ENCODE measurements at places on chromosomes 2 and 18.
A peak's percentile ranks its signal among the peaks of the same experiment; 100 is the strongest.

DNA sequence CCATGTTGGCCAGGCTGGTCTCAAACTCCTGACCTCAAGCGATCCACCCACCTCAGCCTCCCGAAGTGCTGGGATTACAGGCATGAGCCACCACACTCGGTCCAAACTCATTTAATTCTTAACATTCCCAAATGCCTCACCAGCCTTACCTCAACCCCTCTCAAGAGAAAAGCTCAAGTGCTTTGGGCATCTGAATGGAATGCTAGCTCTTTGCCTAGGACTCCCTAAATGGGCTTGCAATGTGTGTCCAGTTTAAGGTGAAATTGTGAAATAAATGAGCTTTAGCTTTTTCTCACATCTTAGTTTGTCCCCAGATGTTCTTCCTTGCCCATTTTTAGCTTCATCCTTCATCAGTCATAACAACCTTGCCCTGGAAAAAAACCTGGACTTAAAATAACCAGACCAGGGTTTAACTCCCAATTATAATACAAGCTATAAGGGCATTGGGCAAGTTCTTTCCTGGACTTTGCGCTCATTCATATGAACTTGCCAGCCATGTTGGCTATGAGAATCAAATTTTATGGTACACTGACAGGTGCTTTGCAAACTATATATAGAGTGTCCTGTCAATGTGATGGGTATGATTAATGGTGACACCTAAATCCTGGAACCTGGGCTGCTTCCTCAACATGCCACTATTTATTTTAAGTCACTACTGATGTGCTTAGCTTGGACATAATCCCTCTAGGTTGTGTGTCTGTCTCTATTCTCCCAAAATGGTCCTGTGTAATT is 95.1 kb upstream of the SERPINE2 start:
- no peak for DNase-seq

DNA sequence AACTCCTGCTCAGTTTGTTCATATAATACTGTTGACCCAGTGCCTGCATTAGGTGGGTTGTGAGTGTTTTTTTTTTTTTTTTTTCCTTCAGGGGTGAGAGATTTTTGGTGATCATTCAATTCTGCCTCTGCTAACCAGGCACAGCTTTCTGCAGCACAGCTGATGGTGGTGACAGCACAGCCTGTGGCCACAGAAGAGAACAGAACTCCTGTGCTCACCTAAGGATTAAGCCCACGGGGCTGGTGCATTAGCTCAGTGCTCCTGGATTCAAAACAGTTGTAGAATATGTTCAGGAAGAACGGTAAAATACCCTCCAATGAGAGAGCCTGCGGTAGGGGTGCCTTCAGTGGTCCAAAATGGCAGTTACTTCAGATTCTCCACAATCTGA is 42.0 kb downstream of the PKP4 start:
- no peak for DNase-seq

- no peak for DNase-seq
Observed at GRCh38 chr2:109271920-109272319, 142.9 kb downstream of the SH3RF3 start.

DNA sequence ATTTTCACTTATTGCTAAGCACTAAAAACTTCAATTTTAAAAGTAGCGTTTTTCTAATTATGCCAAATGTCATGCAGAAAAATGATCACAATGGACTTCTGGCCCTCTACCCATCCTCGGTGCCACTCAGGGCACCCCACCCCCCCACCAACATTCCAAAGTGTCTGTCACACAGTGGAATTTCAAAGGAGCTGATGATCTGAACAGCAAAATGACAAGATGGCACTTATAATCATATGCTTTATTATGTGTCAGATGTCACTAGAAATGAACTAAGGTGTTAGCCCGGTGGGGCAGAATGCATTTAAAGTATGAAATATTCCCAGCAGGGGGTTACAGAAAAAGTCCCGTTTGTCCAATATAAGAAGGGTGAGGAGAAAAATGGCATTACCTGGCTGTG is 360.7 kb upstream of the RAB12 start:
- DNase-seq = no peak

DNA sequence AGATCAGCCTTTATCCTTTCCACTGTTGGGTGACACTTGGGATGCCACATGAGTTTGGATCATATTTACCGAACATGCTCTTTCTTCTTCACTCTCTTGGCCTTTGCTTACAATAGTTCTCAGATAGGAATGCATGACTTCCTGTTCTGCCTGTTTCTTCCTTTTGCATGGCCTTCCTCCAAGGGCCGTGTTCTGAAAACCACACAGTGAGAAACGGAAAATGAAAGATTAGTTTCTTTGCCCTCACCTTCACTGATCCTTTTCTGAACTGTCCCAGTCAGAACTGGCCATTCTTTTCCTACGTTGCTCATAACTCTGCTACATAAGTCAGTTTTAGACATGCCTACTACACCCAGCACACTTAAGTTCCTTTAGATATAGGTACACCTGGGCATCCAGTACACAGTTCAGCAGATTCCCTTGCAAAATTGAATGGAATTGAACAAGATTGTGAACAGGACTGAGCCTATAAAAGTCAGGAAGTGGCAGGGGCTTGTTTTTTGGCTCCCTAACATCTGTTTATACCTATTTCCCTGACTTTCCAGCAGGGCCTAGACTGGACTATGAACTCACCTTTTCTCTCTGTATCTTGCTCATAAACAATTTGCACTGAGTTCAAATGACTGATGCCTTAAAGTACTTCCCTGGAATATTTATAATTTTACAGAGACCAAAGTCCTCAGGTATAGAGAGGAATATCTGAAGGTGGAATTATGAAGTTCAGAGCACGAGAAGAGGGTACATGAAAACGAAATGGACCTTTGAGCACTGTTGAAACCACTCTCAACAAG is 186.4 kb upstream of the ST6GAL2 start:
- DNase-seq = no peak

DNA sequence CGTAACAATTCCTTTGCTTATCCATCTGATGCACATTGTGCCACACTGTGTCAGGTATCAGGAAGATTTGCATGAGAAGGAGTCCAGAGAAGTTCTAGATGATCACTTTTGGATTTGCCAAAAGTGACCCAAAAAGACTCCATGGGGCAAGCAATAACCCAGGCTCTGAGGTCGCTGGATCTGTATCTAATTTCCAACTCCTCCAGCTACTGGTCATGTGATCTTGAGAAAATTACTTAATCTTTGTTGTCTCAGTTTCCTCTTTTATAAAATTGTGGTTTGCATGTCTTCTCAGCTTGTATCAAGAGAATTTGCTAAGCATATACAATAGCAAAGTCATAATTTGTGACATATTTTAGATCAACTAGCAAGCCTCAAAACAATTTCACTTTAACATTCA is 61.3 kb upstream of the ITGA4 start:
- DNase-seq = no peak

- DNase-seq = no peak
Observed at GRCh38 chr18:59220164-59220783, 316 bp downstream of the GRP start.

DNA sequence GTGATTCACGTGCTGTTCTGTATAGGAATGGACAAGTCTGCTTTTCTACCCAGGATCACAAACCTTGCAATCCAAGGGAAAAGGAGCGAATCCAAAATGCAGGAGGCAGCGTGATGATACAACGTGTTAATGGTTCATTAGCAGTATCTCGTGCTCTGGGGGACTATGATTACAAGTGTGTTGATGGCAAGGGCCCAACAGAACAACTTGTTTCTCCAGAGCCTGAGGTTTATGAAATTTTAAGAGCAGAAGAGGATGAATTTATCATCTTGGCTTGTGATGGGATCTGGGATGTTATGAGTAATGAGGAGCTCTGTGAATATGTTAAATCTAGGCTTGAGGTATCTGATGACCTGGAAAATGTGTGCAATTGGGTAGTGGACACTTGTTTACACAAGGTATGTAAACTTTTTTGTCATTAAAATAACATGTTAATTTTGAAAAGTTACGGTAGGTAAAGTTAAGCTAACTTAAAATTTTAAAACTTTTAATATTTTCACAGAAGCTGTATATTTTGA is 33.0 kb downstream of the PPM1B start:
- no peak for DNase-seq

GRCh38 chr2:72778410-72778809 is 47.4 kb downstream of the EXOC6B start:
- no peak for DNase-seq

DNA sequence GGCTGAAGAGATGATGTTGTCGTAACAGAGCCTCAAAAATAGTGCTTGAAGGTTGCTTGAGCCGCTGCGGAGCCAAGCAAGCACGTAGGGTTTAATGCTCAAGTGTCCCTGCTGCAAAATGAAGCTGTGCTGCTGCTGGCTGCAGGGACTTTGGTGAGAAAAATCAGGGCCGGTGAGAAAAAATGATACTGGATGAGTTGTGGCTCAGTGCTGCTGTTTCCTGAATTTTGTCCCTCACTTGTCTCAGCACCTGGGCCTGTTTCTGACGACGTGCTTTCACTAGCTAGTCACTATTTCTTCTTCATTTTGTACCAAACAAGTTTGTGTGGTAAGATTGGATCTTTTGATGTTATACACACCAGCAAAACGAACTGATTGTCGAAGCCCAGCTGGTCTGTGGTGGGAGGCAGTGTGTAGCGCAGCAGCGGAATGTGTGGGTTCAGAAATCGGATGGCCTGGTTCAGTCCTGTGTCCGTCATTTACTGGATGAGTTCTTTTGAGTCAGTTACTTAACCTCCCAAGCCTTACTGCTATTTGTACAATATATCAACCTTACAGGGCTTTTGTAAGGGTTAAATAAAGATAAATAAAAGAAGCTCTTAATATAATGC is 172.8 kb upstream of the FOSL2 start:
- no peak for DNase-seq

DNA sequence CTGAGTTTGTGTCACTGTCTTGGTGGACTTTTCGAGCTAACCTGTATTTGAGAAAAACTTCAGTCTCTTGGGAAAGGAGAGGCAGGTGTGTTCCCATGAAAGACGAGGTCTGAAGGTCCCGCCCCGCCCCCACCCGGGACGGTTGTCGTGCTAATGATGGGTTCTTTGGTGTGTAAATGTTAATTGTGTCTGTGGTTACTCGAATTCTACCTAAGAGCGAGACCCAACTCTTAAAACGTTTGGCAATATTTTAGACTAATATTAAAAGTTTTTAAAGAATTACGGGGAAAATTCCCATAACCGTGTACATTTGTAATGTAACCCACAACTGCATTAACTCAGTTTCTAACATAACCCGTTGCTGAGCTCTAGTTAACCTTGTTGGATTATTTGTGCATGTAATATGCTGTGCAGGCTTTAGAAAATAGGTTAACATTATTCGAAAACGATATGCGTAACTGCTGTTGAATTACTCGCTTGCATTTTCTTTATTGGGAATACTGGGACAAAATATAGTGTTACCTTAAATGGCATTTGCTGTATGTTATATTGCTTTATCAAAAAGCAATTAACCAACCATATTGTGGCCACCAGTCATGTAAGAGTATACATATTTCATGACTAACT is 833 bp downstream of the EPB41L5 start:
- DNase-seq = peak; percentile 18

GRCh38 chr2:105150231-105150630 is 91.3 kb upstream of the GPR45 start:
- no peak for DNase-seq

DNA sequence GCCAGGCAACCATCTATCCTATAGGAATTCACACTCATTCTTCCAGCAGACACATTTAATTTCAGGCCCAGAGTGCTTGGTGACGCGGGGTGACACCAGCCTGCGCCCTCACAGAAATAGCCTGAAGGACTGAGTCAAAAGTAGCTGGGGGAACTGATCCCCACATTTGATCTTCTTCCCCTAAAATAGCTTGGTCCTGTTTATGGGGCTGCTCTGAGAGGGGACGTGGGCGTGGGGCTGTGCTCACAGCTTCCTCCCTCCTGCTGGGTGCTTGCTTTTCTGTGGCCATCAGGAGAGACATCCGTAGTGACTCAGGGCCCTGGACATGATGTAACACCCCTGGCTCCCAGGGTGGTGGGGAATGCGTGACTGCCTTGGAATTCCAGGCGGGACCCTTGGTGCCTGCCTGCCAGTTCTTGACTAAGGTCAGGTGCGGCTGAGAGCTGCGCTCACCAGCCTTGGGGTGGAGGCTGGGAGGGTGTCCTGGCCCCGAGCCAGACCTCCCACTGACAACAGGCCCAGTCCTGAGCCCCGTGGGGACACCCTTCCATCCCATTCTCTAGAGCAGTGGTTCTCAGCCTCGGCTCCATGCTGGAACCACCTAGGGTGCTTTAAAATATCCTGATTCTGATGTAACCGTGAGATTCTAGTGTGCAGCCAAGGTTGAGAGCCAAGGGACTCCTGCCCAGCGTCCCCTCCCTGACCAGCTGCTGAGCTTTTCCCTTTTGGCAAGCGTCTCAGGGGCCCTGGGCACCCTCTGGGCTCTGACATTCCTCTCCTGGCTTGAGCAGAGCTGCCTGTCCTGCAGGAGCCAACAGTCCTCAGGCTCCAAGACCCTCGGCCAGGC is 47.4 kb upstream of the SMAD7 start:
- DNase-seq = no peak

- no peak for DNase-seq
Observed at GRCh38 chr2:74653589-74653984, 460 bp upstream of the SEMA4F start.

DNA sequence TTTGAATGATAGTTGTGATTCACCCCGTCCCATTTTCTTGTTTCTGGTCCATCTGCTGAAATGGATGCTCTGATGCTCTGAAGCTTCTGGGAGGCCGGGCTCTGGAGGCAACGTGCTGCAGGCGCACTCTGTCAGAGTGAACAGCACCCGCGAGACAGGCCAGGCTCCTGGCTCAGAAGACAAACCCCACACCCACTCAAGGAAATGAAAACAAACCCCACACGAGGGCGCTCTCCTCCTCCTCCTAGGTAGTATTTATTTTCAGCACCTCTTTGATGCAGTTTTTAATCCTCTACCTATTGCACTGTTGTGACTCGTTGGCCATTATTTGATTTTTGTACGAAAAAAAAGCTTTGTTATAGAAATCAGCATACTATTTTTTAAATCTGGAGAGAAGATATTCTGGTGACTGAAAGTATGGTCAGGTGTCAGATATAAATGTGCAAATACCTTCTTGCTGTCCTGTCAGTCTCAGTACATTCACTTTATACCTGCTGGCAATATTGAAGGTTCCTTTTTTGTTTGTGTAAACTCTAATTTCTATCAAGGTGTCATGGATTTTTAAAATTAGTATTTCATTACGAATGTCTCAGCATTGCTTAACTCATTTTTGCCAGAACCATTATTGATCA is 10.3 kb upstream of the CHST10 start:
- peak; percentile 68 for DNase-seq

DNA sequence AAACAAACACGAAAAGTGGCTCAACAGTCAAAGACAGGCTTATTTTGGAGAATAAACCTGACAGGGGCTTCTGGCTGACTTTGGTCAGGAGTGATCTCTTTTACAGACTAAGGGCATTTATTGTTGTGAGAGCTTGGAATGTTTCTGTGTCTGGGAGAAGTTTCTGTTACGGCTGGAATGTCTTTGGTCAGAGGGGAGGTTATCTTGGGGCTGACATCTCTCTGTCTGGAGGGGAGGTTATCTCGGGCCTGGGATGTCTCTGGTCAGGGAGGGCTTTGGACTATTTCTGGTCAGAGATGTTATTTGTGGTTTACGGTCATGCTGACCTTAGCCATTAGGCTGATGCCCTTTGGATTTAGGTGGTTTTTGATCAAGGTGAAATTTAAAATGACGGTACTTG is 345.5 kb upstream of the FSIP2 start:
- no peak for DNase-seq

- DNase-seq = no peak
Observed at GRCh38 chr2:85806358-85807118, 52.7 kb downstream of the ATOH8 start.

- DNase-seq = no peak
Observed at GRCh38 chr2:191252699-191253098, 7.5 kb downstream of the MYO1B start.

Measured in globus pallidus (tissue), 1 donor.